ENCODE measurements at places on chromosomes 5 and 9.

DNA sequence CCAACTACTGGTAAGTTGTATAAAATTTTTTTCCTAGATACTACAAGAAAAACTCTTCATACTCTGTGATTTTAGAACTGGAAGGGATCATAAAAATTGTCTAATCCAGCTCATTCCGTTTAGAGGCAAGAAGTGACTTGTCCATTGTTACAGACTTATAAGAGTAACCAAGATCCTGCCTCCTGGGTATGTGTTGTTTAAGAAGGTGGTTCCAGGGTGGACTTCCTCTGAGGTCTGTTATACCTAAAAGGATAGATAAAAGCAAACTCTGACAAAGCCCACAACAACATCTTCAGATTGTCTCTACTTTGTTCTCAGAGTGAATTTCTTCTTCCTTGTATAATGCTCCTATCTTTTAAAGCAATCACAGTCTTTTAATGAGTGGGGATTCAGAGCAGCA, 24.2 kb downstream of the TGFBR1 start:
- DNase-seq: no peak

- no peak for DNase-seq
Measured at GRCh38 chr5:60972231-60972630, 27.2 kb downstream of the NDUFAF2 start.

- no peak for DNase-seq
Measured at GRCh38 chr5:132444061-132444460, 46.5 kb downstream of the IRF1 start.

DNA sequence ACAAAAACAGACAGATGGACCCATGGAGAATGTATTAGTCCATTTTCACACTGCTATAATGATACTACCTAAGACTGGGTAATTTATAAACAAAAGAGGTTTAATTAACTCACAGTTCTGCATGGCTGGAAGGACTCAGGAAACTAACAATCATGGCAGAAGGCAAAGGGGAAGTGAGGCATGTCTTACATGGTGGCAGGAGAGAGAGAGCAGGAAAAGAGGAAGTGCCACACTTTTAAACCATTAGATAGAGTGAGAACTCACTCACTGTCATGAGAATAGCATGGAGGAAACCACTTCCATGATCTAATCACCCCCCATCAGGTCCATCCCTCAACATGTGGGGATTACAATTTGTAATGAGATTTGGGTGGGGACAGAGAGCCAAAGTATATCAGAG, 808.9 kb downstream of the CDH12 start:
- no peak for DNase-seq

- DNase-seq: no peak
Measured at GRCh38 chr5:173670791-173671120, 54.3 kb upstream of the BOD1 start.

GRCh38 chr9:107626118-107626517, 136.5 kb upstream of the KLF4 start:
- no peak for DNase-seq

- peak; percentile 68 for DNase-seq
Measured at GRCh38 chr9:107739601-107740082, 250.1 kb upstream of the KLF4 start.

DNA sequence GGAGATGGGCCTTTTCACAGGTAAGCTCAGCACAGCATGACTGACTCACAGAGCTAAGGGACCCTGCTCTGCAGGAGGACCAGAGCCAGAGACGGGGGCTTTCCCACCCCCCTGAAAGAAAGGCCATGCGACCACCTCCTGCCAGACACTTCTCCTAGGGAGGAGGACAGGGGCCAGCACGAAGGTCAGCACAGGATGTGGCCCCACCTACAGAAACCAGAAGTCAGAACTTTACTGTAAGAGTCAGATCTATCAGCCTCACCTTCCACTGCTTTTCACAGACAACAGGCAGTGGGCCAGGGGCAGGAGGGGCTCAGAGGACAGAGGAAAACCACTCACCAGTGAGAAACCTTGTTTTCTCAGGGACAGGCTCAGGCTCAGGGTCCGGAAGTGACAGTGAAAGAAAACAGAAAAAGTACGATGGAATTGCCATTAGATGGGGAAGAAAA, 37.9 kb downstream of the CCNJL start:
- DNase-seq: no peak

DNA sequence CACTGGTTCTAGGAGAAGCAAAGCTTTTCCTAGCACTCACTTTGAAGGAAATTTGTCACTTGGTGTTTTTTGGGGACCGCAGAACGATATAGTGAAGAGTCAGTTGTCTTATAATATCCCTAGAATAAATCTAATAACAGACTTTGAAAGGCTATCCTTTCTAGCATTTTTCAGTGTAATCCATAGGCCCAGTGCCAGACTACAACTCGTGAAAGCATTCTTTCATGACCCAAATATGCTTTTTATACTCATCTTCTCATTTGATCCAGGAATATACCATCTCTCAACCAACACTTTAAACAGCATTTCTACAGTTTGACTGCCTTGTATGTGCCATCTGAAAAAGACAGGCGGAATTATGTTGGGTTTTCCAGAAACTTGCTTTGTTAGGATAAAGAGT, 104.0 kb downstream of the ERCC6L2 start:
- DNase-seq: no peak

DNA sequence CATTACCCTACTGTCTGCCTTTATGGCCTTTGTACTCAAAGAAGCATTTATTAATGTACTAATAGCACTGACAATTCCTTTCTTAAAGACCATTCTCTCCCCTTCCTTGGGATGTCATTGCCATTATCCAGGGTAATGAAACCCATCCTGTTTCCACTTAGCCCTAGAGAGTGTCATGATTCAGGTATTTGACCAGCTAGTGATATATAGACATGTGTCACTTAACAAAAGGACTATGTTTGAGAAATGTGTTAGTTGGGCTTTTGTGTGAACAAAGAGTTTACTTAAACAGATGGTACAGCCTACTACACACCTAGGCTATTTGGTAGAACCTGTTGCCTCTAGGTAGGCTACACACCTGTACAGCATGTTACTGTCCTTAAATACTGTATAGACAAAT, 2.0 kb downstream of the ATP6V0E1 start:
- no peak for DNase-seq

DNA sequence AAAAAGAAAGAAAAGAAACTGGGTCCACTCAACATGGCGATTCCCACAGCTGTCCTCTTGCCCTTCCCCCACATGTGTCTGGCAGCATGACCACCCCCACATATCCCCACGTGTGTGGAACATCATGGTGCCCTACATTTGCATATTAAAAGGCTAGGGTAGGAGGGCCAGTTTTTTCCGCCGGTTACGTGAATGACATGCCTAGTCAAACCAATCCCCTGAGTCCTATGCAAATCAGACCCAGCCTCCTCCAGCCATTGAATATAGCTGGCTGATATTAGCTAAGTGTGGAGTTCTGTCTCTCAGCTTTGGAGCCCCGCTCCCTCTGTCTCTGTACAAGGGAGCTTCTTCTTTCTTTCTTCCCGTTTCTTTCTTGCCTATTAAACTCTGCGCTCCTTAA, 33.0 kb upstream of the CCDC112 start:
- DNase-seq: no peak

- no peak for DNase-seq
Measured at GRCh38 chr5:146732962-146733361, 145.6 kb downstream of the PPP2R2B start.

DNA sequence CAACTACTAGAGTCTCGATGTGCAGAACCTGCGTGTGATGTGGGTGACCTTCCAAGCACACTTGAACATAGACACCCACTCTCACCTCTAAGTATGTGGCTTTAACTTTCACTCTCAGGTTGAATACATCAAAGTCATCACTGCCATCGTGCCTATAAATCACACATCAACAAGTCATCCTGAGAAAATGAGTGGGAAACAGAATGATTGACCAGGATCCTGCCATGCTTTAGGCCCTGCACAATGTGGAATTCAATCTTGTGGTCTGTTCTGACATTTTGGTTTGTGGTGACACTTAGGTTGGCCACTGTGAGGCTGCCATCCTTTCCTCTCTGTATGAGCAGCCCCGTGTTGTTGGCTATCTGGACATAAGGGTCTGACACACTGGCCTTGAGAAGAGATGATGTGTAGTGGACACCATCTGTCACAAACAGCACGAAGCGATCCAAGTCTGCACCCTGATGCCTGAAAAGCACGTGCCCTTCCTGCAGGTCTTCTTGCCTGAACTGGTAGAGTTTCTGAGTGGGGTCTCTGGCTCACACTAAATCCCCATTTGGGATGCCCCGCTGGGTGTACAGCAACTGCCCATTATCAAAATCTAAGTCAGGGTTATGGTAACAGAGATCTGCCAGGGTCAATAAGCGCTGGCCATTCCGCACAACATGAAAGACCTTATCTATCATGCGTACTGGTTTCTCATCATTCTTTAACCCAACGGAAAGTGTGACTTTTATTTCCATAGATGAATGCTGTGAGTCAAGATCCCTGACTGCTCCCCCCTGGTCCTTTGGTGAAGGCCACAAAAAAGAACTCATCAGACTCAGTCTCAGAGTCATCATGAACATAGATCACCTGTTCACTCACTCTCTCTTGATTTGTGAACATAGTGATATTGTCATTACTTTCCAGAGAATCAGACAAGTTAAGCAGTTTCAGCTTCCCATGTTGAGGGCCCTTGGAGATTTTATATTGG, 116.6 kb downstream of the ESM1 start:
- DNase-seq: no peak
